CD4-positive, alpha-beta T cell treated with Interleukin-15 for 1 hour (primary cell): ENCODE measurements at places on chromosomes 1 and 21.

DNA sequence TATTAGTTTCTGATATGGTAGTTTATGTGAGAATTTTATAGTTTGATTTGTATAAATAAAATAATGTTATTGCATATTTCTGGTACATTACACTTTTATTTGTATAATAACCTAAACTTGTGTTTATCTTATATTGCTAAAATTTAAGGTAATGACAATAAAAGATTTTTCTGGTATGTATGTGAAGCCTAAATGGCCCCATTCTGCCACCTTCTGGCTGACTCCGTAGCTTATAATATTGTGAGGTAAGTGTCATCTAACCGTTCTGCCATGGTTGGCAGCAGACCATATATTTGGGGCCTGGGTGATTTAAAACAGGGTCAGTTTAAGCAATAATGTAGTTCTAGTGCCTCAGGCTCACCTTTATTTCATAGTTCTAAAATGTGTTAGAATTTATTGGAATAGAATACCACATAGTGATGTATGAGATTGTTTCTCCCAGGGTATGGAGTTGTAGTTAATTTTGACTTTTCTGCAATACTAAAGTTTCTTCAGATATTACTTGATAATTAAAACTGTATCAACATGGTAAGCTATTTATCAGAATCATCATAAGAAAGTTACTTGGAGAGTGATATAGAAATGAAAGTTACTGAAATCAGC lies 21.2 kb upstream of the PRKACB start:
- DNase-seq, result peak; percentile 23

- no peak for DNase-seq
Observed at GRCh38 chr1:203996126-203996525, 76.8 kb upstream of the SOX13 start.

DNA sequence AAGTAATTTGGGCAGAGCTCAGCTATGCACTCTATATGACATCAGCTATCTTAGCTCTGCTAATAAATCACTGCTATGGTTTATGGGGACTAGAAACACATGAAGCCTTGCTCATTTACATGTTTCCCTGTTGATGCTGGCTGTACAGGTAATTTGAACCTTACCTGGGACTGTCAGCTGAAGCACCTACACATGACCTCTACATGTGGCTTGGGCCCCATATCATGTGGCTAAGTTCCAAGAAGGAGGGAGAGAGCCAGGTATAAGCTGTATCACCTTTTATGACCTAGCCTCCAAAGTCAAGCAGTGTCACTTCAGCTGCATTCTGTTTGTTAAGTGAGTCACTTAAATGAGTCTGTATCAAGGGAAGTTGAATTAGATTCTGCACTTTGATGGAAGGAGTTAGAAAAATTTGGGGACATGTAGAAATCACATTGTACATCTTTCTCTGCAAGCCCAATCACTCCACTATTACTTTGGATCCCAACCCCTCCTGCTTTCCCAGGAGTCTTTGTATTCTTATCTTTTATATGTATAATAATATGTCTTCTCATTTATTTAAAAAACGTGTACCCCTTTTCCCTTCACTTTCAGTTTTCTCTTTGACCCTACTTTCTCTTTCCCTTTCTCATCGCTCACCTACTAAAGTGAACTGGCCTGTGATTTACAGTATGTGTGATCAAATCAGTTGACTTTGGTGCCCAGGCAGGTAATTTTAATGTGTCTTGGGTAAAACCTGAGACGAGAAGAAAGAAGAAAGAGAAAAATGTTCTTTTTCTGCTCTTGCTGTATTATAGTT lies 53.4 kb upstream of the PRKACB start:
- no peak for DNase-seq

- no peak for DNase-seq
Observed at GRCh38 chr21:15444118-15444960, 285.4 kb upstream of the USP25 start.

GRCh38 chr21:29403922-29404538 lies 105.3 kb downstream of the BACH1 start:
- DNase-seq, result peak; percentile 47

DNA sequence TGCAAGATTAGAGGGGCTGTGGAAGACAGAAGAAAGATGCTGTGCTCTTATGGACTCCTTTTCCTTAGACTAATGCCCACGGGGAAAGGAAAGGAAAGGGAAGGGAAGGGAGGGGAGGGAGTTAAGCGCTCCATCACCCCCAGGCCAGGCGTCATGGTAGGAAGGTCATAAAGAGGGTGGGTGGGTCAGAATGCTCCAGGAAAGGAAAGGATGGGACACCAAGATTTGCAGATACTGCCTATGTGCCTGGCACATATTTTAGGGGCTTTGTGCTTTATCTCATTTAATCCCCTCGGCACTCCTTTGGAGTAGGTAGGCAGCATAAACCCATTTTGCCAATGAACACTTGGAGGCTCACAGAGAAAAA lies 41.4 kb downstream of the MAB21L3 start:
- DNase-seq, result no peak

GRCh38 chr1:245298781-245299180 lies 144.0 kb downstream of the KIF26B start:
- DNase-seq, result no peak

DNA sequence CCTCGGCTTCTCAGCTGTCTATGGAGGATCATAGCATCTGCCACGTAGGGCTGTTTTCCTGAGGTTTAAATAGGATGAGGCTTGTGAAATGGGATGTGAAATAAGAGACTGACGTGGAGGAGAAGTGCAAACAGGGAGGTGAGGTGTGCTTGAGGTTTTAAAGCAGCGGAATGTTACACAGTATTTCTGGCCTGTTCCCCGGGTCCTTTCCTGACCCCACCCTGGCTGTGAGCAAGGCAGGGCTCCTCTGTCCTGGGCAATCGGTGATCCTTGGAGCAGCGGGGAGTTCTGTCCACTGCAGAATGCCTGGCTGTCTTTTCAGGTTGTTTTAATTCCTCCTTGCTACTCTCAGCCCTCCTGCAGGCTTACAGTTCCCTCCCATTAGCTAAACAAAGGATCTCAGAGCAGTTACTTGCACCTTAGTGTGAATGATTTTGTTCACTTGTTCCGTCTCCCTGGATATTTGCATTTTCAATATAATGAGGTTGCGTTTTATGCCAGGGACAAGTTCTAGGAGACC lies 38.6 kb downstream of the LHX4 start:
- no peak for DNase-seq

DNA sequence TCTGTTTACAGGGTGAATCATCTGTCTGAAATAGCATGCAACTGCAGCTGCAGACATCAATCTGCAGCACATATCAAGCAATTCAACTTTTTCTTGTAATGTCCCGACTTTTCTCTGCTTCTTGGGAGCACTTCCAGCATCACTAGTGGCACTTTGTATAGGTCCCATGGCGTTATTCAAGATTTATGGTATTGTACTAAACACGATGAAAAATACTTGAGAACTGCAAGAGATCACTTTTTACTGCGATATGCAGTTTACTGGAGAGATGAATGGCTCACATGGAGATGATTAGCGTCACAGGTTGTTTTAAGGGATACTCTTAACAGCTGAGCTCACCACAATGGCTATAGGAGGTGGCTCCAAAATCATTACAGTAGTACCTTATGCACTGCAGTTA lies 7.2 kb upstream of the SCMH1 start:
- no peak for DNase-seq

DNA sequence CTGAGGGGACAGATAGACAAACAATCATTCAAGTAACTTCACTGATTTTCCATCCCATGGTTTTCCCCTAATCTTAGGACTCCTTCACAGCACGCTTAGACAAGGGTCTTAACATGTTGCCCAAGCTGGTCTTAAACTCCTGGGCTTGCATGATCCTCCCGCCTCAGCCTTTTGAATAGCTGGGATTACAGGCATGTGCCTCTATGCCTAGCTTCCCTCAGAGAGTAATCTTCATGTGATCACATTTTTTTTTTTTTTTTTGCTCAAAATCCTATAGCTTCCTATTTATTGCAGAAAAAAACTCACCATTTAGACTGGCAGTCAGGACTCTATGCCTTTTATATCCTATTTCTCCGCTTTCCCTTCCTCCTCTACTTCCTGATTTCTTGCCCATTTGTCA lies 90.4 kb upstream of the DPH5 start:
- no peak for DNase-seq

DNA sequence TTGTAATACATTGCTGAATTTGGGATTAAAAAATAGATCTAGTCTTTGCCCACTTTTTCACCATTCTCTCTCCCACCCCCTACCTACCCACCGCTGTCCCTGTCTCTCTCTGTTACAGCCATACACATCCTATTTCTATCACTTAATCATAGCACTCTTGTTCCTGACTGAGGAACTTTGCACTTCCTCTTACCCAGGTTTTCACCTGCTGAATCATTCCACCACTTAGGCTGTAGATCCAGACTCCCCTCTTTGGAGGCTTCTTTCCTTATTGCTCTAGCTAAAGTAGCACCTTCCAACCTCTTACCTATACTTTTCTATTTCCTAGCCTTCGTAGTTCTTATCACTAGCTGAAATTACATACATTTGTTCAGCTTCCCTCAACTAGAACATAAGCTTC lies 59.6 kb downstream of the ATP6V1G3 start:
- DNase-seq, result no peak

DNA sequence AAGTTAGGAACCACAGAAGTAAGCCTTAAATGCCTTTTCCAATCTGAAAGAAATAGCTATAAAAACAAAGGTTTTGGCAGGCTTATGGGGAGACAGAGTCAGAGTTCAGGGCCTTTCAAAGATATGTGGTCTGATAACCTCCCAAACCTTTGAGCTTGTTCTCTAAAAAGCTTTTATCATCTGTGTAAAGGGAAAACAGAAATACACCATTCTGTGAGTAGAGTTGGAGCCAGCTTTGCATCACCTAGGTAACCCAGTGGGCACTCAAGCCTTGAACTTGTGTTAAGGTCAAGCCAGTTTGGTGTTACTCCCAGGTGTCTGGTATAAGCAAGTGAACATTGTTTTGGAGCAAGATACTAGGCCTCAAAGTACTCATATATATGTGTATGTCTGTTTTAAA lies 50.1 kb downstream of the LAMC1 start:
- DNase-seq, result no peak
